Stimulated activated CD8-positive, alpha-beta memory T cell treated with anti-CD3 and anti-CD28 coated beads, Interleukin-12 subunit alpha, Interleukin-12 subunit beta, amount 100 ng/mL, for 4 hours (primary cell): ENCODE measurements at places on chromosomes 7 and 10.

GRCh38 chr10:44383749-44384600 is 922 bp downstream of the CXCL12 start:
- DNase-seq = no peak

- DNase-seq = no peak
Measured at GRCh38 chr10:104630731-104631130, 10.4 kb upstream of the SORCS3 start.

GRCh38 chr10:26839966-26840627 is 20.7 kb downstream of the ABI1 start:
- DNase-seq = no peak

- DNase-seq = no peak
Measured at GRCh38 chr7:37823557-37823956, 24.8 kb upstream of the NME8 start.

GRCh38 chr10:72980348-72980747 is 25.7 kb upstream of the PLA2G12B start:
- DNase-seq = no peak

DNA sequence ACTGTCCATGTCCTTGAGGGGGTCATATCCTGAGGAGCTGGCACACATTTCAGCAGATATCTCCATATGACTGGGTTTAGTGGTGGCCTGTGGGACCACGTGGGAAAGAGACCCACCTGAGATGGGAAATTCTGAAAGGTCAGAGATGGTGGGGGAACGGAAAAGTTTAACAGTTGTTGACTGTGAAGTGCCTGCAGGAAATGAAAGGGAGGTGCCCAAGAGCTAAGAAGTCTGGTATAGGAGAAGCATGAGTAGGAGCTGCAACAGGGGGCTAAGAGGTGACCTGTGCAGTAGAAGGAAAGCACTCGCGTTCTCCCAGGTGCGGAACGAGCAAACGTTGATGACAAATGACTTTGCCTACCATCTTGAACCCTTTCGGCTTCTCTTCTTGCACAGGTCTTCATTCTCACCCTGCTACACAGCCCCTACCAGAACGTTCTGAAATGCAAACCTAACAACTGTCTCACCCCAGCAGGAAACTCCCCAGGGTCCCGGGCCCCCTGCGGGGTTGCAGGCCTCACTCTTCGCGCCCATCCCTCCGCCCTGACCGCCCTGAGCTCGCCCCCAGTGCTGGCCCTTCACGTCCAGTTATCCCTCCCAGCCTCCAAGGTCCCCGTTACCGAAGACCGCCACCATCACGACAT is 9.8 kb upstream of the FXYD4 start:
- DNase-seq = no peak

DNA sequence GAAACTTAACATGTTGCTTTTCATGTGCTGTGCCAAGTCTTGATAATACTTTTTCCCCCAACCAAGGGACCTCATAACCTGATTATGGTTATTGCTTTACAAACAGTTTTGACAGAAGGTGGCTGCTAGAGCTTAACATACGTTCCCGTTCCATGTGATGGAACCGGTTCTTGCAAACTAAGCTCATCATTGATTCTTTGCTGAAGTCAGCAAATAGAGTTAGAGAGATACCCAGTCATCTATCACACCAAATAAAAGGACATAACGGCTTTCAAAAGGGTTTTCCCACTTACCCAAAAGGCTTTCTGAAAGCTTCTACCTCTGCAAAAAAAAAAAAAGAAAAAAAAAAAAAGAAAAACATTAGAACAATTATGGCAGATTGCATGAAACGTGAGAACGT is 230.3 kb upstream of the MDFIC start:
- no peak for DNase-seq
